ENCODE measurements at places on chromosomes 7 and 10.
A peak's percentile ranks its signal among the peaks of the same experiment; 100 is the strongest.

- no peak for DNase-seq
These were observed 38.2 kb downstream of the GBF1 start for GRCh38 chr10:102283488-102283887.

GRCh38 chr10:24091256-24091655 is 117.7 kb upstream of the KIAA1217 start:
- no peak for DNase-seq

GRCh38 chr10:753530-753929 is 64.1 kb upstream of the DIP2C start:
- DNase-seq = no peak

GRCh38 chr10:24208661-24209431 is at the start of gene KIAA1217:
KIAA1217 (plus strand) TSS chr10:24209138; CDS start chr10:24209194, 56 bp downstream.
- peak; percentile 70 for DNase-seq

GRCh38 chr7:17521437-17521836 is 223.0 kb downstream of the AHR start:
- DNase-seq = no peak

GRCh38 chr10:131993275-131993674 is 11.6 kb upstream of the BNIP3 start:
- no peak for DNase-seq

DNA sequence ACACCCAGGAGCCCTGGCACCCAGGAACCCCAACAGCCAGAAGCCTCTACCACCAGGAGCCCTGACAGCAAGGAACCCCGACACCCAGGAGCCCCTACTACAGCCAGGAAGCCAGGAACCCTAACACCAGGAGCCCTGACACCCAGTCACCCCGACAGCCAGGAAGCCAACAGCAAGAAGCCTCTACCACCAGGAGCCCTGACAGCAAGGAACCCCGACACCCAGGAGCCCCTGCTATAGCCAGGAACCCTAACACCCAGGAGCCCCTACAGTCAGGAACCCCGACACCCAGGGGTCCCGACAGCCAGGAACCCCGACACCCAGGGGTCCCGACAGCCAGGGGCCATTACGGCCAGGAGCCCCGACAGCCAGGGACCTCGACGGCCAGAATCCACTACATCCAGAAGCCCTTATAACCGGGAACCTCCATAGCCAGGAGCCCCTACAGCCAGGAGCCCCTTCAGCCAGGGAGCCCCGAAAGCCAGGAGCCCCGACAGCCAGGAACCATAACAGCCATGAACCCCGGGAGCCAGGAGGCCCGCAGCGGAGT is 440 bp upstream of the GLRX3 start:
- DNase-seq = no peak

DNA sequence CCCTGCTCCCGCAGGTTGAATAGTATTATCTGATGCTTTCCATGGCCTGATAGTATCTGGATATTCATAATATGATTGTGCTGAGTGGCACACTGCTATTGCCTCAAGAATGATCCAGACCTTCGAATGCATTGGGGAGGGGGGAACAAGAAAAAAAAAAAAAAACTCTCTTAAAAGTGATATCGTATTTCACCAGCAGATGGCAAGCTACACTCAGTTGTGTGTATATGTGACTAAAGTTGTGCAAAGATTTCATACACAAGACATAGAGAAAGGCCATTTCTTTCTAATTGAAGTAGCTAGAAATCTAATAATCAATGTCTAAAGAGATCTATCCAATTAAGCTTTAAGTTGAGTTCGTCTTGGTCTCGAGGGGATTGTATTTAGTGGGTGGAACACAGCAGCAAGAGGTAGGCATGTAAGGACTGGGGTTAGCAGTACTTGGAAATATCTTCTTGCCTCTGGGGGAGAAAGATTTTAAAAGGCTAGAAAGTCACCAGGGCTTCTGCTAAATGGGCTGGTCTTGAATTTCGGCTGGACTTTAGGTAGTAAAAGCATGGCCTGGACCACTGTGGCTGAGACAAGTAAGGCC is 15.3 kb downstream of the SFRP4 start:
- peak; percentile 23 for DNase-seq

DNA sequence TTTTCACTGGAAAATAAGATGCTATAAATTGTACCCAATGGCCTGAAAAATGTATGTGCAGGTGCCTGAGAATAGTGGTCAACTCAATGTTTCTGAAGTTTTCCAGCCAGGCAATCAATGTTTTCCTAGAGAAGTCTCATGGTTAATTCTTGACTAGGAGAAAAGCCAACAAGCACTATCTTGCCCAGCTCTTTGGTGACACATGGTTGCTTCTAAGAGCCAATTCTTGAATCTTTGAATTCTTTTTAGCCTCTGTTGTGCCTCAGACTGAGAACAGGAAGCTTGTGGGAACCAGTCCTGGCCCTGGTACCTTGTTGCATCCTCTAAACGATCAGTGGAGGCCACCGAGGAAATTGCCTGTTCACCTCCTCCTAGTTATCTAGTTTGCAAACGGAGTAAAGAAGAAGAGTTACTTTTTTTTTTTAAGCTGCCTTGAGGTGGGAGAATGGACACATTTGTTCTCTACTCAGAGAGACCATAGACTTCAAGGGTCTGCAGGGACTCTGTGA is 144.0 kb upstream of the MKLN1 start:
- DNase-seq = no peak
